ENCODE measurements at places on chromosomes 7 and 10.

- DNase-seq, result no peak
Measured at GRCh38 chr7:103574576-103574975, 128.6 kb upstream of the SLC26A5 start.

DNA sequence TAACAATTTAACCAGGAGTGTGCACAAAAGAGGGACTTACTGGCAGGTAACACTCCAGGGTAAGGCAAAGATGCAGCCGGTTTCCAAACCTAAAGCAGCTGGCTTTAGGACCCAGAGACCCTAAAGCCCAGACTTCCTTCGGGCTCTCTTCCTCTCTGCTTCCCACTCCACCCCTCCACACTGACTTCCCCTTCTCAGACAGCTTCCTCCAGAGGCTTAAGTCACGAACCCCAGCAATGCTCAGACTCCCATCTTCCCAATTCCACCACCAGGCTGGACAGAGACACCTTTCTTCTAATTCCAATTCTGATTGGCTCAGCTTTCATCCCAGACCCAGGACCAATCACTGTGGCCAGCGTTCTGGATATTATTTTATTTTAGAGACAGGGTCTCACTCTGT is 24.8 kb downstream of the STYXL1 start:
- no peak for DNase-seq

GRCh38 chr10:98001736-98002135 is 28.7 kb downstream of the CRTAC1 start:
- DNase-seq, result no peak

GRCh38 chr7:69800495-69800894 is 202.2 kb downstream of the AUTS2 start:
- peak; percentile 40 for DNase-seq

DNA sequence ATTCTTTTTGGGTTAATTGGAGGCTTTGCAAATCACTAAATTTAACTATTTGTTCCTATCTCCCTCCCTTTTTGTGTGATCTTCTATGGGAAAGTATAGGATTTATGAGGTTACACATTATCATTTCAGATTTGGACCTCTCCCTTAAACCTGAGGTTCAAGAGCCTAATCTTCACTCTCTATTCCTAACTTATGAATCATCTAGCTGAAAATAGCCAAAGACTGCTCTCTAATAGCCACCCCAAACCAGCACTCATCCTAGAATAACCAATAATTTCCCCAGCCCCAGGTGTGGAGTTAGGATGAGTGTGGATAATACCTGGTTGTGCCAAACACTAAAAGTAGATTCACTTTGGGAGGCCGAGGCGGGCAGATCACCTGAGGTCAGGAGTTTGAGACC is 499.2 kb downstream of the GFRA1 start:
- peak; percentile 11 for DNase-seq

DNA sequence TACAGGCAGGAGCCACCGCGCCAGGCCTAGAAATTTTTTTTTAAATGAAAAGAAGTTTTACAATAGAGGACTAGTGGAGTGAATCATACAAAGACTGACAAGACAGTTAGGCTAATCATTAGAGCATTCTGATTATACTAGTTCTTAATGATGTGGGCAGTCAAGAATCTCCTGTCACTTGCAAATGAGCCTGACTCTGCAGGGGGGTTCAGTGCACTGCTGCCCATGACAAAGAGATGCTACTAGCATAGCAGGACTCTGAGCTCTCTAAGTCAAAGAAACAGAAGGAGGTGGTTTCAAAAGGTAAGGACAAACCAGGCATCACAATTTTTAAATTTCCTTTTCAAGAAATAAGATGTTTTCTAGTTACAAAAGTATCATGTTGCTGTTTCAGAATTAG is 59.0 kb downstream of the CCDC6 start:
- DNase-seq, result no peak

DNA sequence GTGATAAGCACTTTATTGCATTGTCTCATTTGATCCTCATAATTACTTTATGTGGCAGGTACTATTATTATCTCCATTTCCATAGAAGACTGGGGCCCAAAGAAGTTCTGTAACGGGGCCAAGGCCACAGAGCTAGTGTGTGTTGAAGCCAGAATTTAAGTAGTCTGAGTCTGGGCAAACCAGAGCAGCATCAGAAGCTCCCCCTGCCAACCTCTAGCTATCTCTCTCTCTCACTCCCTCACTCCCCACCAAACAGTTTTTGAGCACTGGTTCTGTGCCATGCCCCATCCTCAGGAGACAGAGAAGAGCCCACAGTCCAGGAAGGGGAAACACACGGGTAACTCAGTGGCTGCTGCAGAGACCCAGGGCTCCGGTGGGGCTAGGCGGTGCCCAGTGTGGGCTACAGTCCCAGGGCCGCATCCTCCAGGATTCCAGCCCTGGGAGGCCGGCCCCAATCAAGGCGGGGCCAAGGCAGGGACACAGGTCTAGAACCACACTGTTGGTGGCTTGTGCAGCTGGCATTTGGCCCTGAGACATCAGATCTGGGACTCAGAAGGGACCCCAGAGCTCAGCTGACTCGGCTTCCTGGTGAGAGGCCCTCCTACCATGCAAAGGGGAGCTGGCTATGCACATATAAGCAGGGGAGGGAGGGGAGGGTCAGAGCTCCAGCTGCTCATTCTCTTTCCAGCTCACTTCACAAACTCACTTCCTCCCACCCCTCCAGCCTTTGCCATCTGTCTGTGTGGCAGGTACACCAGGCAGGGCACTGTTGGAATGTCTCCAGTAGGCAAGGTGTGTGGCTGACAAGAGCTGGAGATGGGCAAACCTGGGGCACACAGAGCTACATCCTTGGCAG is 34.4 kb downstream of the COL13A1 start:
- DNase-seq, result no peak

- no peak for DNase-seq
Measured at GRCh38 chr7:29080803-29081202, 65.5 kb downstream of the CPVL start.

- no peak for DNase-seq
Measured at GRCh38 chr10:130958003-130958402, 353.5 kb downstream of the TCERG1L start.

- peak; percentile 22 for DNase-seq
Measured at GRCh38 chr10:7932301-7933036, 114.2 kb downstream of the TAF3 start.

GRCh38 chr10:102674566-102674965 is 30.3 kb downstream of the TRIM8 start:
- DNase-seq, result no peak

DNA sequence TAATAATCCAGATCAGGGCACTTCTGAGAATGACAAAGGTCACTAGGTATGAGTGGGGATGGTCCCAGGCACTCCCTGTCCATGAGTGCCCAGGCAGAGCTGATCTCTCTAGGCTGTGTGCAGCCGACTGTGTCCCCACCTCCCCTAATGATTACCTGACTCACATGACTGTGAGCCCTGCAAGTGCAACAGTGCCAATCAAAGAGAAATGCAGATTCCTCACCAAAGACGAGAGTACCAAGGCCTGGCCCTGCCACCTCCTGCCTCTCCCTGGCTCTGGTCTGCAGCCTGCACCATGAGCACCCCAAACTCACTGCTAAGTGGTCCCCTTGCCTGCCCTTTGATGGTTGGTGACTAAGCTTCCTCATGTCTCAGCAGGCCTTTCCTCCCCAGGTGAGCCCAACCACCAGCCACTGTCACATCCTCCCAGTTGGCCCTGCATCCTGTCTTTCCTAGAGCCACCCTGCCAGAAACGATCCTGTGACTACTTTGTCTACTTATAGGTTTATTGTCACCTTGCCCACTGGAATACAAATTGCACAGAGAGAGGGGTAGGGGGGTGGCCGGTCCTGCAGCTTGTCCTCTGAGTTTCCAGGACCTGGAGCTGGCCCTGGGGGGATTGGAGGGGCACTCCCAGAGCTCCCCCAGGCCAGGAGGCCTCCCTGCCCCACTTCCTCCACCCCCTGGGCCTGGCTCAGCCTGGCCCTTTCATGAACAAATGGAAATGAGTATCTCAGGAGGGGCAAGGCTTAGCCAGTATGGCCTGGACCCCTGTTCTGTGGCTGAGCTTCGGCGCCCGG is 22.4 kb upstream of the GDF10 start:
- DNase-seq, result no peak

DNA sequence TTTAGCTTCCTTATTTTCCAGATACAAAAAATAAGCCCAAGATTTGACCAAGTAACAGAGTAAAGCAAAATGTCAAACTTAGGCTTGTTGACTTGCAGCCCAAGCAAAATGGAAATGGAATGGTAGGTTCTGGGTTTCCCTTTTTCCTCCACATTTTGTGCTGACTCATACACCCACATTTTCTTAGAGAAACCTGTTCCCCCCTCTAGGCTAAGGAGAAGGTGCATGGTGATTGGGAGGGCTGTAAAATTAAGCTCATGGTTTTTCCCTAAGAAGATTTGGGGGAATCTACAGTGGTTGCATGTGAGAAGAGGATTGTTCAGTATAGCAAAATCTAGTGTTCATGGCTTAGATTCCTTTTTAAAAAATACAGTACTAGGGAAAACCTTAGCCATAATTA is 127.4 kb downstream of the ARL4A start:
- DNase-seq, result no peak

GRCh38 chr7:100360135-100360854 is 2.4 kb downstream of the PILRB start:
- DNase-seq, result no peak

DNA sequence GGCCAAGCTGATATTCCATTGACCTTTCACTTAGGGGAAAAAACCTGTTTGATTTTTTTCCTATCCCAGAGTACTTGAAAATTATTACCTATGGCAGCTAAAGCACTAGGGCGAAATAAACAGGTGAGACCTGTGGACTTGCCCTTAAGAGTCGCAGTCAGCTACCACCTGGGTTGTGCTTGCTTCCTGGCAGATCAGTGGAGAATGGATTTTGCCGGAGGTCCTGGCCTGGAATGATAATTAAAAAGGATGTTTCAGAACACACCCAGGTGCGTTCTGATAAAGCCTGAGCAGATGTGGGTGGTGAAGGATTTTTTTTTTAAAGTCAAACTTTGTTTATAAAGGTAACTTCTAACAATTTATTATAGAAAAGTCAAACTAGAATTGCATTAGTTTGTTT is 59.1 kb downstream of the AUTS2 start:
- DNase-seq, result no peak

GRCh38 chr7:33874943-33875342 is 30.4 kb upstream of the BMPER start:
- DNase-seq, result peak; percentile 87

DNA sequence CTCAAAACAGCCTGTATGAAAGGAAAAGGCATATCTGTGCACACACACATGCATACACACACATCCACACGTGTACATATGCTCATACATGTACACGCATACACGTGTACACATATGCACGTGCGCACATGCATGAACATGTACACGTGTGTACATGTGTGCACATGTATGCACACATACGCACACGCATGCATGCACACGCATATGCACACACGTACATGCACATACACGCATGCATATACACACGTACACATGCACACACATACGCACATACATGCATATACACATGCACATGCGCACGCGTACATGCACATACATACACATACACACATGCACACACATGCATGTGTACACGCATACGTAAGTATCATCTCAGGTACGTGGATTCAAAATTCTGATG is 19.4 kb downstream of the DIP2C start:
- DNase-seq, result no peak

- DNase-seq, result peak; percentile 62
Measured at GRCh38 chr10:51092402-51092801, 18.1 kb downstream of the PRKG1 start.

DNA sequence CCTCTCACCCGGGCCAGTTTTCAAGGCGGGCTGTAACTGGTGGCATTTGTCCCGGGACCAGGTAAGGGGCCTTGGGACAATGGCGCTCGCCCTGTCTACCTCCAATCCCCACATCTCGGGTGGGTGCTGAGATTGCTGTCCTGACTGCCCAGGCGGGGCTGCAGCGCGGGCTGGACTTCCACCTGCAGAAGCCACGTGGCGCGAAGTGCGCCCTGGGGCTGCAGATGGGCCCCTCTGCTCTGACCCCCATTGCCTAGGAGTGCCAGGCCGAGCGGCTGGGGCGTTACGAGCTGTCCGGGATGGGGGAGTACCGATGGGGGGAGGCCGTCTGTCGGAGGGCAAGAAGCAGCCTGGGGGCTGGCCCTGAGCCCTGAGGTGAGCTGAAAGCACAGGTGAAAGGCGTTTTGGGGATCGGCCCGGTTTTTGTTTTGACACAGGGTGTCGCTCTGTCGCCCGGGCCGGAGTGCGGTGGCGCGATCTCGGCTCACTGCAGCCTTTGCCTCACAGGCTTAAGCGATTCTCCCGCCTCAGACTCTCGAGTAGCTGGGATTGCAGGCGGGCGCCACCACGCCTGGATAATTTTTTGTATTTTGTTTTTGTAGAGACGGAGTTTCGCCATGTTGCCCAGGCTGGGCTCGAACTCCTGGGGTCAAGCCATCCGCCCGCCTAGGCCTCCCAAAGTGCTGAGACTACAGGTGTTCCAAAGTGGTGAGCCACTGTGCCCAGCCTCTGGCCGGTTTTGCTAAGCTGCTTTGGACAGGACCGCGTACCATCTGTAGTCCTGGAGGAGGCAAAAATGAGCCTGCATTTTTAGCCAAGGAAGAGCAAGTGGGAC is at the start of gene SFXN2:
Gene SFXN2 (plus strand): TSS at position 16 of the 835 bp plus-strand sequence. CDS start 12,001 bp downstream, outside the sequence.
- no peak for DNase-seq

DNA sequence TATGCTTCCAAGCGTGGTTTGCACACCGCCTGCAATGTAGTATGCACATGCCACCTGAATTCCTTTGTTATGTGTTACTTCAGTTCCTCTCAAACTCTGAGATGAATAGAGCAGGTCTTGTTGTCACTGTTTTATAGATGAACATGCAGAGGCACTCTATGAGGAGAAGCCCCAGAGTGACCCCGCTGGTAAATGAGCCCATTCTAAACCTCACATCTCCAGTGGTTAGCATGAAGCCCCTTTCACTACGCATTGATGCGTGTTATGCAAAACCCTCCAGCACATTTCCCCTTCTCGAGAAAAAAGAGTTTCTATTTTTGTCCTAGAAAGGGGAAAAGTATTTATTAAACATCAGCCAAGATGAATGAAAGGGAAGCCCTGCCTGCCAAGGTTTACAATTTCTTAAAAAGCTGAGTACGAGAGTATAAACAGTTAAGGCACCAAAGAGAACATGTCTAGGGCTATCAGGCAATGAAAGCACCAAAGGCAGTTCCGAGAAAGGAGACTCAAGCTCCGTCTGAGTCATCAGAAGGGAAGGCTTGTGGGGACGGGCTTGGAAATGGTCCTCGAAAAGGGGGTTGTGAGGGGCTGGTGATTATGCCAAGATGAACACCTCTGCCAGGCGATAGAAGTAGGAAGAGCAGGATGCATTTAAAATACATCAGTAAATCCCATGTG is 58.7 kb upstream of the PFKP start:
- DNase-seq, result peak; percentile 35

- no peak for DNase-seq
Measured at GRCh38 chr7:116534790-116535189, 10.0 kb downstream of the CAV1 start.

GRCh38 chr7:64733550-64734240 is 60.5 kb upstream of the ZNF138 start:
- DNase-seq, result no peak

- no peak for DNase-seq
Measured at GRCh38 chr10:117861329-117861728, 185.4 kb downstream of the RAB11FIP2 start.

Data from astrocyte (in vitro differentiated cells and primary cell).